ENCODE measurements at places on chromosomes 3 and 15.

DNA sequence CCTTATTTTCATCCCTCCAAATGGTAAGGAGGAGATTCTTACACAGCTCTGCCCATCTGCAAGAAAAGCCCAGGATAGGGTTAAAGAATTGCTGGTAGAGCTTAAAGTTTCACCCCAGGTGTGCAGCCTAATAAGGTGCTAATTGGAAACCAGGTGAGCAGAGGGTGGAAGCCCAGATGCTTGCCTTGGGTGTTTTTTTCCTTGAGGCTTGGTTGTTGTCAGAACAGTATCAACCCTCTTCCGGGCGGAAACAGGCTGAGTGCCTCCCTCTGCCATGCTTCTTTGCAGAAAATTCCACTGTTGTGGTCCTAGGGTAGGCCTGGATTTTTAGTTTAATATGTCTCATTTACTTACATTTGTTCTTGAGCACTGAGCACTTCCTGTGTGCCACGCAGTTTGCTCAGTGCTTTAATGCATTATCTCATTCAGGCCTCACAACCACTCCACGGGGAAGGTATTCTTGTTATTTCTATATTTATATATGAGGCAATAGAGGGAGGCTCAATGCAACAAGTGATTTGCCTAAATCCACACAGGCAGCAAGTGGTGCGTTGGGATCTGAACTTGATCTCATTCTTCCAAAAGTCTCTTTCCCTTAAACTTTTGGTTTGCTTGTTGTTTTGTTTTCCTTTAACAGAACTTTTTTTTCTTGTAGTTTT lies 115.0 kb upstream of the LRIG1 start:
- no peak for DNase-seq

DNA sequence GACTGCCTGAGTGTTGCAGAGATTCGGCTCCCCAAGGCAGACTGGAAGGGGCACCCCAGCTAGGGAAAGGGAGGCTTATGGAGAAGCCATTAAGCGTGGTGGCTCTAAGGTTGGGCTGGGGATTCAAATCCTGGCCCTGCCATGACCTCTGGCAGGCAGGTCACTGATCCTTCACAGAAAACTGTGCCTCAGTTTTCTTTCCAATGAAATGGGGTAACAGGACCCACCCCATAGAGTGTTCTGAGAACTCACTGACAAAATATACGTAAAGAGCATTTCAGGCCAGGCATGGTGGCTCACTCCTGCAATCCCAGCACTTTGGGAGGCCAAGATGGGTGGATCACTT lies 34.6 kb downstream of the DNASE1L3 start:
- no peak for DNase-seq

GRCh38 chr3:194198938-194199337 lies 63.0 kb downstream of the HES1 start:
- DNase-seq: no peak

GRCh38 chr15:34790121-34790520 lies 5.2 kb downstream of the ACTC1 start:
- no peak for DNase-seq

DNA sequence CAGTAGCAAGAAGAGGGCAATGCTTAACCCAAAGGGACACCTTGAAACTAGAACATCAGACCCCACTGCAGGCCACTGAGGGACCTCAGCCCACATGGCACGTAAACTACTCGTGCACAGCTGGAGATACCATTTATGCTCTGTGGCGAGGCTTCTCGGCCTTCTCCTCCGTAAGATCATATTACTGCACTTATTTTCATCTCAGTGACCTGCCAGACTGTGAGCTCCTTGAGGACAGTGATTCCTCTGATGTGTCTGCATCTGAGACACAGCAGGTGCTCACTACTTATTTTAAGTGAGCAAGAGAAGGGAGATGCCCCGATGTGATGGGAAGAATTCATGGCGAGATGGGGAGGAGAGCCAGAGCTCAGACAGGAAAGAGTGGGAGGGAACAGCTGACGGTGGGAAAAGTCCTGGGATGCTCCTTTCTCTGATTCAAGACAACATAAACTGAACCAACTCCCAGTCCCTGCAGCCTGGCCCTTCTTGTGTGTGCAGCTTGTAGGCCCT lies 137.6 kb downstream of the RPLP1 start:
- no peak for DNase-seq

DNA sequence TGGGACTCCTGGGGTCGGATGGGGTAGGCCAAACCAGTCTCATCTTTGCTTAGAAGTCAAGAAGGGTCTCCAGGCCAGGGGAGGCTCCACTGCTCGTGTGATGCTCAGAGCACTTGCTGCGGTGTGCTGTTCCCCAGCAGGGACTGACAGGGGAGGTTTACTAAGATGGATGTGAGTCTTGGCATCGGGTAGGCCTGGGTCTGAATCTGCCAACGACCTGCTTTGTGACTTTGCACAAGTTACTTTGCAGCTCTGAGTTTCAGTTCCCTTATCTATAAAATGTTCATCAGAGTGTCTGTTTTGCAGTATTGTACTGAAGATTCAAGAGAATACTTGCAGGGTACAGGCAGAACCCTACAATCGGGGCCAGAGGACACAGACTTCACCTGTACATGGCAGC lies 17.3 kb upstream of the CDCP1 start:
- no peak for DNase-seq

DNA sequence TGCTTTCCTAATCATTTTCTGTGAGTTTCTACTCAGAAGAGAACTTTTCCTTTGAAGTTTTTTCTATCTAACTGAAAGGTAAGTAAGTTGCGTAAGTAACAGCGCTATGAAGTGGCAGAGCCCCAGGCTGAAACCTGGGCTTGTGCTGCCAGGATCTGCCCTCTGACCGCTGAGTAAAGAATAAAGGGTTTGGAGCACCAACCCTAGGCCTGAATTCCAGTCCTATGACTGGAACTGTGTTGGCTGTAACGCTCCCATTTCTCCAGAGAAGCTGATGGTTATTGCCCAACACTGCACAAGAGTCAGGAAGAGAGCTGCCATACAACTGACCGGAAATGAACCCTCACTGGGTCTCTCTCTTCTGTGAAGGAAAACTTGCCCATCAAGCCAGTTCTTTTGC lies 87.0 kb downstream of the FOXB1 start:
- DNase-seq: no peak

- no peak for DNase-seq
Observed at GRCh38 chr3:126351771-126352475, 5.3 kb downstream of the KLF15 start.

- DNase-seq: no peak
Observed at GRCh38 chr15:69551391-69552056, 98.9 kb downstream of the RPLP1 start.

Measured in T-cell (primary cell).